T-cell (primary cell): ENCODE measurements at places on chromosomes 1 and 21.

DNA sequence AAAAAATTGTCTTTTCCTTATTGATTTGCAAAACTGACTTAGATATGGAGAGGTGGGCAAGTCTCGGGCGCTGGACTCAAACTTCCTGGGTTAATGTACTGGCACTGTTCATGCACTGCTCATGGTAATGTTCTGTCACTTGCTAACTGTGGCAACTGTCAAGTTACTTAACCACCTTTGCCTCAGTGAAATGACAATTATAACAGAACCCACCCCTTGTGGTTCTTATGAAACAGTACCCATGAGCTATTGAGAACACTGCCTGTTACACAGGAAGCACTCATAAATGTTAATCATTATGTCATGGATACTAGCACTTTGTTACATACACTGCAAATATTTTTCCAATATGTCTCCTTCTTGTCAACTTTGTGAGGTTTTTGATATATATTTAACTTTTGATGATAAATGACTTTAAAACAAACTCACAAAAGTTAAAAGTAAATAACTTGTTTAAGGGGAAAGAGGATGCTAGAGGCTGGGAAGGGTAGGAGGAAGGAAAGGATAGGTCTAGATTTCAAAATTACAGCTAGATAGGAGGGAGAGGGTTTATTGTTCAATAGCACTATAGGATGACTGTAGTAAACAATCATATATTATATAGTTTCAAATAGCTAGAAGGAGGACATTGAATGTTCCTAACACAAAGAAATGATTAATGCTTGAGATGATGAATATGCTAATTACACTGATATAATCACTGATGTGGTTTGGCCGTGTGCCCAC lies 342.5 kb downstream of the ADGRL2 start:
- DNase-seq, result no peak

- DNase-seq, result no peak
Measured at GRCh38 chr1:66399888-66400529, 133.9 kb upstream of the SGIP1 start.

- no peak for DNase-seq
Measured at GRCh38 chr21:29208682-29209059, 78.2 kb downstream of the MAP3K7CL start.

- no peak for DNase-seq
Measured at GRCh38 chr1:153573351-153573750, 7.7 kb upstream of the S100A2 start.

DNA sequence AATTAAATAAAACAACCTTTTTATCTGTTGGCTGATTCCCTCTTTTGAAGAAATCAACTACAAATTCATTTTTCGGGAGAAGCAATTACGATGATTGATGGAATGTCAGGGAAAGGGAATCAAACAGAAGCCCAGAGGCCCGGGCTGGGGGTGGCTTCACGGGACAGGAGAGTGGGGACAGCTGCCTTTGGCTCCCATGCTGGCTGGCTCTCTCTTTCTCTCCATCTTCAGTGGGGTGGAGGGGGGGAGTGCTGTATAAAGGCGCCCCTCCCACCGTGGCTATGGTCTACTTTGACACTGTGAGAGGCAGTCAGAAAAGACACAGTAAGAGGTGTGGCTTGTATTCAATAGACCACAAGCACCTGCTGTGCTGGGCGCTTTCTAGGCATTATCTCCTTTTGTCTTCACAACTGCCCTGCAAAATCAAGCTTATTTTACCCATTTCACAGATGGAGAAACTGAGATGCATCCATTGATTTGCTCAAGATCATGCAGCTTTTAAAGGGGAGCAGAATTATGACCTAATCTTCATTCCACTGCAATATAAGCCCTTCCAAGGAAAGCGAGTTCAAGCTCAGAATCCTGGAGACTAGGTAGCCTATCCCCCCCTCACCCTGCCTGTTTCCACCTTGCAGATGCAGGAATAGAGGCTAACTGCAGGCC lies 92.9 kb downstream of the GRIK3 start:
- no peak for DNase-seq

- no peak for DNase-seq
Measured at GRCh38 chr1:119266386-119266785, 102.2 kb upstream of the HAO2 start.

GRCh38 chr1:206723805-206724472 lies 39.2 kb downstream of the MAPKAPK2 start:
- DNase-seq, result no peak

DNA sequence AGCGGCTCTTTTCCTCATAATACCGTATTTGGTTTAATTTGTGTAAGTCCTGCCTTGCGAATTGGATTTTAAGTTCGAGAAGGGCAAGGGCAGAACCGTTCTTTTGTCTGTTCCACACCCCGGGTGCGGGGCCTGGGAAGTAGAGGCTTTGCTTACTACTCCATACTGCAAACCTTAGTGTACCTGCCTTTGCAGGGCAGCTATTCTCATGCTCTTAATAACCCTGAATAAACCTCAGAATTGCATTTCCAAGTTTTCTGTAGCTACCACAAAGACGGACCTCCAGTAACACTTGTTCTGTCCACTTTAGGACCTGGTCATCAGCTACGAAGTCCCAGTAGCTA lies 657 bp upstream of the HNRNPU start:
- DNase-seq, result no peak

- DNase-seq, result no peak
Measured at GRCh38 chr21:40466893-40467483, 380.0 kb downstream of the DSCAM start.

- no peak for DNase-seq
Measured at GRCh38 chr1:84840346-84840745, 52.7 kb downstream of the LPAR3 start.

GRCh38 chr1:160580221-160580812 lies 1.0 kb upstream of the CD84 start:
- DNase-seq, result no peak
